Smooth muscle cell of bladder (primary cell): ENCODE measurements at places on chromosomes 4 and X. TPM values are rescaled to one million over a fixed set of nuclear protein-coding genes. Genes with fewer than 3 reads are reported as not detected.

Gene USP53
- total RNA-seq: 29.0 and 50.6 TPM in 2 replicates

Gene DCAF12L2
- total RNA-seq: under 0.01 TPM in 1 of 2 replicates, not detected in the other

Gene ANK2
- total RNA-seq: 34.0 and 45.4 TPM in 2 replicates

Gene TMPRSS11D
- total RNA-seq: not detected in 2 replicates

Gene HSD17B11
- 40.0 and 42.0 TPM in 2 replicates for total RNA-seq

Gene SOX3
- not detected in 2 replicates for total RNA-seq

Gene DCLK2
- total RNA-seq: 5.8 and 8.9 TPM in 2 replicates
